ENCODE measurements at places on chromosomes 5 and 9. TPM values are rescaled to one million over a fixed set of nuclear protein-coding genes. Genes with fewer than 3 reads are reported as not detected.

GRCh38 chr5:135134691-135135381, 100.8 kb upstream of the PITX1 start:
- H3K27ac ChIP-seq = no peak overlapping the region
- DNase-seq = no peak
- H3K36me3 ChIP-seq = no peaks in the 10 kb centered on the region

The BTNL3 gene
- not detected for total RNA-seq

- peak; percentile 63 for DNase-seq
- peaks cover 27% of the 10 kb centered on the region for H3K27me3 ChIP-seq
- peaks cover 2% of the 10 kb centered on the region for H3K36me3 ChIP-seq
- H3K4me3 ChIP-seq = peak overlapping the region; percentile 76
- peaks cover 35% of the 10 kb centered on the region for H3K4me1 ChIP-seq
These were observed 482 bp downstream of the CD14 start for GRCh38 chr5:140632366-140633020.

DNA sequence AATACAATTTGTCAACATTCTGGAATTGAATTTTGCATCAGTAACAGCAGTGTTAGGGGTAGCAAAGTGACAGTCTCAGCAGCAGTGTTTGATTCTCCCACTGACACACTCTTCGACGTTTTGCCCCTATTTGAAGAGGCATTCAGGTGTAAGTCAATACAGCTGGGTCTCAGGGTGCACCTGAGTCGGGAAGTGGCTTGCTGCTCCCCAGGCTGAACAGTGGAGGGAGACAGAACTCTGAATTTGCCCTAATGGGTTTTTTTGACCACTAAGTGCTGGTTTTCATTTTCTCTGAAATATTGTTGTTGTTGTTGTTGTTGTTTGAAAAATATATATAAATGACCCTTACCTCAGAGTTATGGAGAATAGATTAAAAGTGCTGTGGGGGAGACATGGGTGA, 223.2 kb downstream of the TLR4 start:
- no peaks in the 10 kb centered on the region for H3K36me3 ChIP-seq
- no peak overlapping the region for H3K27ac ChIP-seq
- no peak overlapping the region for H3K4me3 ChIP-seq
- H3K27me3 ChIP-seq = no peaks in the 10 kb centered on the region
- no peaks in the 10 kb centered on the region for H3K4me1 ChIP-seq
- DNase-seq = no peak

DNA sequence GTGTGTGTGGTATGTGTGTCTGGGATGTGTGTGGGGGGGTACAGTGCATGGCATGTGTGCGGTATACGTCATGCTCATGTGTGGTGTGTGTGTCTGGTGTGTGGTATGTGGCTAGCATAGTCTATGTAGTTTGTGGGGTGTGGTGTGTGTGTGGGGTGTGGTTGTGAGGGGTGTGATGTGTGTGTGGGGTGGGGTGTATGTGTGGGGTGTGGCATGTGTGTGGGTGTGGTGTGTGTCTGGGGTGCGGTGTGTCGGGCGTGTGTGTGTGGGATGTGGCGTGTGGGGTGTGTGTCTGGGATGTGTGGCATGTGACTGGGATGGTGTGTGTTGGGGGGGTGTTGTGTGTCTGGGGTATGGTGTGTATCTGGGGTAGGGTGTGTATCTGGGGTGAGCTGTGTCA, 52.3 kb downstream of the SECISBP2 start:
- peaks cover 29% of the 10 kb centered on the region for H3K4me1 ChIP-seq
- H3K27ac ChIP-seq = no peak overlapping the region
- no peak for DNase-seq
- peaks cover 3% of the 10 kb centered on the region for H3K36me3 ChIP-seq
- H3K27me3 ChIP-seq = no peaks in the 10 kb centered on the region

DNA sequence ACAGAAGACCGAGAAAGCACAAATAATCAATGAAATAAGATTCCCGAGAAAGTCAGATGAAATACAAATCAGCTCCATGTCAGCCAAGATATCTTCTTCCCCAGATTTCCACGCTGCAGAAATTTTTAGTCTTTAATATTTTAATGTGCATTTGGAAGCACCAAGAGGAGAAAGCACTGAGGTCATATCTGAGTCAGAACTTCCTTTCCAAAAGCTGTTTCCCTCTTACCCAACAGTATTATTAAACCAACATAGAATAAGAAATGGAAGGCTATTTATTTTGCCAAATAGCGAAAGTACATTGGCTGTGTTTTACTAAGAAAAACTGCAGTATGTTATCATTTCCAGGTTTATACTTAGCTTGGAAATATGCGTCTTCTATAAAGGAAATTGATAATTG, 772.1 kb upstream of the CDH9 start:
- no peak overlapping the region for H3K27ac ChIP-seq
- H3K4me3 ChIP-seq = no peak overlapping the region
- DNase-seq = no peak
- no peaks in the 10 kb centered on the region for H3K4me1 ChIP-seq
- no peaks in the 10 kb centered on the region for H3K36me3 ChIP-seq

DNA sequence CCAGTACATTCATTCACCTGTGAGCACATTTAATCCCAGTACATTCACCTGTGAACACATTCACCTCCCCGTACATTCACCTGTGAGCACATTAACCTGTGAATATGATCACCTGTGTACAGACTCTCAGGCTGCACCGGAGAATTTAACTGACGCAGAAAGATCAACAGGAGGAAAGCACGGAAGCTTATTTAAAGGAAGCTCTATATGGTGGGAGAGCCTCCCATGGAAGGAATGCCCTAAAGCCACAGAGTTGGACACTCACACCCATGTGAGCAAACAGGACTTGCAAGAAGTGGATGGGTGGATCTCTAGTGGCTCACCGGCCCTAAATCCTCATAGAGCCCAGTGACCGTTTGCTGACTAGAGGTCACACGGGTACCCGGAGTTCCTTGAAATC, 38.2 kb downstream of the TRIP13 start:
- H3K36me3 ChIP-seq = peaks cover 2% of the 10 kb centered on the region
- H3K4me1 ChIP-seq = peaks cover 23% of the 10 kb centered on the region
- H3K27ac ChIP-seq = no peak overlapping the region
- no peak for DNase-seq
- peaks cover 16% of the 10 kb centered on the region for H3K27me3 ChIP-seq
- no peak overlapping the region for H3K4me3 ChIP-seq

GRCh38 chr9:6218099-6218502, 2.5 kb downstream of the IL33 start:
- H3K4me3 ChIP-seq = no peak overlapping the region
- H3K4me1 ChIP-seq = no peaks in the 10 kb centered on the region
- H3K27me3 ChIP-seq = peaks cover 38% of the 10 kb centered on the region
- H3K27ac ChIP-seq = no peak overlapping the region

The DDX4 gene
- total RNA-seq = 0.12 TPM

- no peaks in the 10 kb centered on the region for H3K36me3 ChIP-seq
- H3K4me1 ChIP-seq = no peaks in the 10 kb centered on the region
- H3K27ac ChIP-seq = no peak overlapping the region
- H3K27me3 ChIP-seq = no peaks in the 10 kb centered on the region
These were observed 53.2 kb upstream of the UBAC1 start for GRCh38 chr9:136014147-136014923.

DNA sequence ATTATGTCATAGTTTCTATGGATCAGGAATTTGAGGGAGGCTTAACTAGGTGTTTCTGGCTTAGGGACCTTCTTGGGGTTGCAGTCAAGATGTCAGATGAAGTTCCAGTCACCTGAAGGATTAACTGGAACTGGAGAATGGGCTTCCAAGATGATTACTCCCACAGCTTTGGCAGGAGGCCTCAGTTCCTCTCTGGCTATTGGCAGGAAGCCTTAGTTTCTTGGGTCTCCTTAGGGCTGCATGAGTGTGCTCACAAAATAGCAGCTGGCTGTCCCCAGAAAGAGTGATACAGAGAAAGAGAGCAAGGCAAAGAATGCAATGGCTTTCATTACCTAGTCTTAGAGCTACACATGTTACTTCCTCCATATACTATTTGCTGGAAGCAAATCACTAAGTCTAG, 138.1 kb upstream of the TLE4 start:
- no peaks in the 10 kb centered on the region for H3K36me3 ChIP-seq
- no peaks in the 10 kb centered on the region for H3K27me3 ChIP-seq
- no peak for DNase-seq
- H3K27ac ChIP-seq = no peak overlapping the region
- H3K4me3 ChIP-seq = no peak overlapping the region

- no peaks in the 10 kb centered on the region for H3K4me1 ChIP-seq
- no peak overlapping the region for H3K27ac ChIP-seq
- no peak for DNase-seq
- no peak overlapping the region for H3K4me3 ChIP-seq
- no peaks in the 10 kb centered on the region for H3K27me3 ChIP-seq
- no peaks in the 10 kb centered on the region for H3K36me3 ChIP-seq
These were observed 53.1 kb downstream of the TLE1 start for GRCh38 chr9:81636255-81636599.

DNA sequence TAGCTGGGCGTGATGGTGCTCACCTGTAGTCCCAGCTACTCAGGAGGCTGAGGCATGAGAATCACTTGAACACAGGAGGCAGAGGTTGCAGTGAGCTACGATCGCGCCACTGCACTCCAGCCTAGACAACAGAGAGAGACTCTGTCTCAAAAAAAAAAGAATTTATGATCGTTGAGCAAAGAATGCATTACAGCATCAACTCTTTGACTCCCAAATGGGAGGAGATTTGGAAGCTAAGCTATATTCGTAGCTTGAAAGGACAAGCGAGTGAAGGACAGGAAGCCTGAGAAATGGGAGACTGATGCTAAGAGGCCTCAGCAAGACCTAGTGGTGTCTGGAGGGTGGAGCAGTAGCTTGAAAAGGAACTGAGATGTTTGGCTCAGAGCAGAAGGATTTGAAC, 10.3 kb upstream of the CCIN start:
- H3K27me3 ChIP-seq = no peaks in the 10 kb centered on the region
- peaks cover 40% of the 10 kb centered on the region for H3K36me3 ChIP-seq
- H3K27ac ChIP-seq = no peak overlapping the region
- peaks cover 9% of the 10 kb centered on the region for H3K4me1 ChIP-seq
- H3K4me3 ChIP-seq = no peak overlapping the region
- no peak for DNase-seq

- H3K4me3 ChIP-seq = no peak overlapping the region
- no peak overlapping the region for H3K27ac ChIP-seq
- no peaks in the 10 kb centered on the region for H3K36me3 ChIP-seq
- no peaks in the 10 kb centered on the region for H3K27me3 ChIP-seq
These were observed 288.8 kb downstream of the GLIS3 start for GRCh38 chr9:4011054-4011453.

- DNase-seq = no peak
- no peaks in the 10 kb centered on the region for H3K36me3 ChIP-seq
- no peak overlapping the region for H3K4me3 ChIP-seq
- no peaks in the 10 kb centered on the region for H3K27me3 ChIP-seq
These were observed 567.0 kb downstream of the BNC2 start for GRCh38 chr9:16303506-16303905.

The AUH gene
- 33.5 TPM for total RNA-seq

DNA sequence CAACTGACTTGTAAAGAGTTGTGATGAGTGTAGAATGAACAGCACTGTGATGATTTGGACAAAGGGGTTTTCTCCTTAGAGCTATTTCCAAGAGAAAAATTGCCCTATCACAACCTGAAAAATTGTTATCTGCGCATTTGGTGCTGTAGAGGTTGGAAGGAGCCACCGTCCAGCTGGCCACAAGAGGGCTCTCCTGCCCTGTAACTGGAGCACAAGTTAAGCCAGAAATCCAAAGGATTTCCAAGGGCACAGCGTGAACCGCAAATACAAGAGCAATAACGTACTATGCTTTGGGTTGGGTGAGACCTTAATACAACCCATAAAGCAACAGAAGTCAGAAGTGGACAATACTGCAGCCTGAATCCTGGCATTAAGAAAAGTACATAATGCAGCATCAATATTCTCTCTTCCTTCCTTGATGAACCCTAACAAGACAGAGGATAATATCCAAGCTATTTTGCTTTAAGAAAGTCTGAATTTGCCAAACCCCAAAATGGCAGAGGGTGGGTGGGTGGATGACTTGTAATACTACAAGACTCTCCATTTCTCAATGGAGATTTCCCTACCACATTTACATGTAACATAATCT, 56.8 kb upstream of the SMIM32 start:
- no peaks in the 10 kb centered on the region for H3K36me3 ChIP-seq
- no peak overlapping the region for H3K27ac ChIP-seq
- DNase-seq = no peak
- H3K4me1 ChIP-seq = no peaks in the 10 kb centered on the region
- H3K27me3 ChIP-seq = peaks cover 4% of the 10 kb centered on the region

GRCh38 chr9:10387282-10387681, 225.5 kb downstream of the PTPRD start:
- DNase-seq = no peak
- no peaks in the 10 kb centered on the region for H3K36me3 ChIP-seq
- H3K27ac ChIP-seq = no peak overlapping the region

DNA sequence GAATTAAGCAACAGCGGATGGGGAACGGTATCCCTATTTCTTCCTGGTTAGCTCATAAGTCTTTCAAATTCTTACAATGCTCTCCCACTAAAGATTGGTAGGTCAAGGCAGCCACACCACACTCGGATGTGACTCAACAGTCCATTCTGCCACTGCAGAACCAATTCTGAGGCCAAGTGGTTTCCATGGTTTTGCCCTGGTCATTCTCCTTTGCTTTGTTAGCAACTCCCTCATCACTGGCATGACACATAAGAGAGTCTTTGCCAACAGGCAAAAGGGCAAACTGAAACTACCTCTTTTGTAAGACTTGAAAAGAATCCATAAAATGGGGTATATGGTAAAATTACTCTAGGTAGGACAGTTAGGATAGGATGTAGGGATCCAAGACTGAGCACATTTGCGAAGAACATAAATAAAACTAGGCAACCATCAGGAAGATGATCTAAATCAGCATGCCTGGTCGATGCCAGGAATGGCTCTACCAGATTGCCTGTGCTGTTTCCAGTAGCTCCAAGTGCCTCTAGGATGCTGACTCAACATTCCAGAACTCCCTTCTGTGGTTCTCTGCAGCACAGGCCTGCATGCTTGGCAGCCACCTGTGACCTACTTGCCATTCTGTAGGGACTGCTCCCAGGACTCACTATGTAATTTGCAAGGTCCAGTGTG, 105.4 kb downstream of the DCP2 start:
- no peak overlapping the region for H3K4me3 ChIP-seq
- no peak for DNase-seq
- no peaks in the 10 kb centered on the region for H3K4me1 ChIP-seq

The MEF2C gene
- total RNA-seq = 0.19 TPM

The SAXO1 gene
- total RNA-seq = not detected

- no peaks in the 10 kb centered on the region for H3K27me3 ChIP-seq
- no peaks in the 10 kb centered on the region for H3K4me1 ChIP-seq
- no peak overlapping the region for H3K4me3 ChIP-seq
- H3K27ac ChIP-seq = no peak overlapping the region
These were observed 101.7 kb downstream of the ADAMTSL1 start for GRCh38 chr9:18575686-18576085.

DNA sequence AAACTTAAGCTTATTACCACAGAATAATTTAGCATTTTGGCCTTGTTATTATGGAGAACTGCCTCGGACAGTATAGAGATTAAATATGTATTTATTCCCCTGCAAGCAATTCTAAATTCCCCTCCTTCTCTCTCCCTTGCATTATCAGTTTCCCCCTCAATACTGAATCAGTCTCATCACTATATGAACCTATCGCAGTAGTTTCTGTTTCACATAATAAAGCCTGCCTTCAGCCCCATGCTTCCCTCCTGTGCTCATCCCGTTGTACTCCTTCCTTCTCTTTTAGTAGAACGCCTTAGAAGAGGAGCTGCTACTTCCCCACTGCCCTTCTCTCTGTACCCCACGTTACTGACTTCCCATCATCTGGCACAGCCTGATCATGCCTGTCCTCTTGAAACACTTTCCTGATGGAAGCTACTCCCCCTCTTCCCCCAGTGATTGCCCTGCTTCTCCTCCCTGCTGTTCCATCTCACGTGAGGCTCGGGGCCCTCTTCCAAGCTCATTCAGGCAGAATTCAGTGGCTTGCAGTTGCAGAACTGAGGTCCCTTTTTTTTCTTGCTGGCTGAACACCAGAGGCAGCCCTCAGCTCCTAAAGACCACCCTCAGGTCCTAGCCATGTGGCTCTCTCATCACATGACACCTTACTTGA, 93.4 kb downstream of the PPIC start:
- H3K4me1 ChIP-seq = peaks cover 2% of the 10 kb centered on the region
- H3K27me3 ChIP-seq = no peaks in the 10 kb centered on the region
- H3K27ac ChIP-seq = no peak overlapping the region
